Regular cardiac myocyte (primary cell): ENCODE measurements at places on chromosomes 1 and 21. TPM values are rescaled to one million over a fixed set of nuclear protein-coding genes. Genes with fewer than 3 reads are reported as not detected.

Gene NTMT2
- not detected in 2 replicates for total RNA-seq

Gene EPHA2
- total RNA-seq: 33.5 and 103 TPM in 2 replicates

Gene MASP2
- total RNA-seq: 0.19 TPM in 1 of 2 replicates, not detected in the other

Gene IGSF21
- not detected in 2 replicates for total RNA-seq

Gene KCNK2
- total RNA-seq: 4.2 and 5.1 TPM in 2 replicates
